AG08395 (cell line): ENCODE measurements at places on chromosomes 2 and 18.

GRCh38 chr2:187912950-187913349, 358.7 kb upstream of the TFPI start:
- no peak for DNase-seq

GRCh38 chr18:58902961-58903360, 38.3 kb downstream of the ZNF532 start:
- DNase-seq: no peak

DNA sequence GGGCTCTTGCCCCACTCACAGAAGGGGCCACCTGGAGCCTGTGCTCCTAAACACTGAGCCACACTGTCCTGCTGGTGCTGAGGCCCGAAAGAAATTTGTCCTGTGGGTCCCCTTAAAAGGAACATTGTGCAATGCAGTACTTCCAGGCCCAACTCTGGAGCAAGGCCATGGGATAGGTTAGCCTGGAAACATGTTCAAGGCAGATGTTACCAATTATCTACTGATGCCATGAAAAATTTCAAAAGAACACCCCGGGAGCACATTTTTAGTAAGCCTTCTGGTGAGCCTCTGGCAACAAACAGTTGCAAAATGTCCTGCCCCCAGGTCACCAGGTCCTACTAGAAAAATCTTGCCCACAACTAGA, 12.3 kb upstream of the PTMA start:
- peak; percentile 89 for DNase-seq

DNA sequence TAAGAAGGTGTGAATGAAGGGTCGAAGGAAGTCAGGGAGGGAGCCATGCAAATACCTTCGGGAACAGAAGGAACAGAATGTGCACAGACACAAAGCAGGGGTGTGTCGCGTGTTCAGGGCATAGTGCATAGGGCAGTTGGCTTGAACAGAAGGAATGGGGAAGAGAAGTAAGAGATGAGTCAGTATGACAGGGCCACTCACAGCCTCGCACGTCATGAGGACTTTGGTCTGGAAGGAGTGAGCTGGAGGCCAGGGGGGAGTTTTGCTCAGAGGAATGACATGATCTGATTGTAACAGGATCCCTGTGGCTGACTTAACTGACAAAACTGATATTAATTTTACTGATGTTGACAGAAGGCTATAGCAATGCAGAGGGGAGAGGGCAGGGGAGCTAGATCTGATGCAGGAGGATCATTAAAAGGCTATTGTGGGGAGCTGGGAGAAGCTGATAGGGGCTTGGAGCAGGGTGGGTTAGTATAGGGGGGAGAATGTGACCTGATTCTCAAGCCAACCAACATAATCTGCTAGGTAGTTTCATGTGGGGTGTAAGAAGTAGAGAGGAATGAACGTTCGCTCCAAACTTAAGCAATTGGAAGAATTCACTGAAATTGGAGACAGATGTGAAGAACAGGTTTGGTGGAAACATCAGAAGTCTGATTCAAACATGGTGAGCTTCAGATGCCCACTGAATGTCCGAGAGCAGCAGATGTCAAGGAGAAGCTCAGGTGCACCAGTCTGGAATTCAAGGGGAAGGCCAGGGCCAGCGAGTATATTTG, 60.4 kb upstream of the COPS8 start:
- DNase-seq: peak; percentile 90
